ENCODE measurements at places on chromosomes 7 and 10.

- DNase-seq = no peak
These were observed 83.4 kb downstream of the LANCL2 start for GRCh38 chr7:55448526-55448925.

GRCh38 chr10:36450380-36450779, 675.0 kb upstream of the ANKRD30A start:
- peak; percentile 9 for DNase-seq

DNA sequence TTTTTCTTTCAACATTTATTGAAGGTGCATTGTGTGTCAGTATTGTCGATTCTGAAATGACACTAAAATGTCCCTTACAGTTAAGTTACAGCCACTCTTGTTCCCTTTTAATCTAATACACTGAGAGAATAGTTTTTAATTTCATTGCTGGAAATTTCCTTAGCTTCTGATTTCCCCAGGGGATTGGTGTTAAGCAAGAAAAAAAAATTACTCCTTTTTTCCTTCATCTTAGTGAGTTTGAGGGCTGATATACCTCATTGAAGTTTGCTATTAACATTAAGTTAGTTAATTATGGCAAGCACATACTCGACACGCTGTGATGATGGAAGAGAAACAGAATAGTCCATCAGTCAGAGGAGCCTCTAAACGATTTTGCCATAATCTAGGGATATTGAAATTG, 57.0 kb upstream of the EXOC4 start:
- no peak for DNase-seq

DNA sequence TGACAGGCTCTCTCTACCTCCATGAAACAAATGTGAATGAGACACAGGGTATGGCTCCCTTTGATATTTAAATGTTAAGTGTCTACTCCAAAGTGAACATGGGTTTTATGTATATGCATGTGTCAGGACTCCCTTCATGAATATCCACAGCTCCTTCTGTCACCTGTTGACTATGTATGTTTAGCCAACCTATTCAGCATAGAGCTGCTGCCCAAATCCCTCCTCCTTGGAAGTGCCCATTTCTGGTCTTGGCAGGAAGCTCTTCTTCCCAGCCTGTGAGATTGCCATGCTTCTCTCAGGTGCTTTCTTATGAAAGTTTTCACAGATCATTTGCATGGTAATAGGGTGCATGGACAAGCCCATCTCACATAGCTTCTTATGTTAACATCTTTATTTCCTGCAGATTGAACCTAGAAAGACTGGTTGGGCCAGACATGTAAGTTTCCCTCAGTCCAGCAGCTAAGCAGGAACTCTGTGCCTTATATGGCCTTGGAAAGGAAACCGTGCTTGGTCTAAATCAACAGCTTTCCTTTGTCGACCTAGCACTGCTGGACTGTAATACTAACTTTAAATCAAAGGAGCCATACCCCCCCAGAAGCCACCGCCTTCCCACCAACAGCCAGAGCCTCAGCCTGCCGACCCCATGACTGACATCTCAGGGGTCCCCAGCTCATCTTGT, 288.9 kb downstream of the ADARB2 start:
- no peak for DNase-seq

DNA sequence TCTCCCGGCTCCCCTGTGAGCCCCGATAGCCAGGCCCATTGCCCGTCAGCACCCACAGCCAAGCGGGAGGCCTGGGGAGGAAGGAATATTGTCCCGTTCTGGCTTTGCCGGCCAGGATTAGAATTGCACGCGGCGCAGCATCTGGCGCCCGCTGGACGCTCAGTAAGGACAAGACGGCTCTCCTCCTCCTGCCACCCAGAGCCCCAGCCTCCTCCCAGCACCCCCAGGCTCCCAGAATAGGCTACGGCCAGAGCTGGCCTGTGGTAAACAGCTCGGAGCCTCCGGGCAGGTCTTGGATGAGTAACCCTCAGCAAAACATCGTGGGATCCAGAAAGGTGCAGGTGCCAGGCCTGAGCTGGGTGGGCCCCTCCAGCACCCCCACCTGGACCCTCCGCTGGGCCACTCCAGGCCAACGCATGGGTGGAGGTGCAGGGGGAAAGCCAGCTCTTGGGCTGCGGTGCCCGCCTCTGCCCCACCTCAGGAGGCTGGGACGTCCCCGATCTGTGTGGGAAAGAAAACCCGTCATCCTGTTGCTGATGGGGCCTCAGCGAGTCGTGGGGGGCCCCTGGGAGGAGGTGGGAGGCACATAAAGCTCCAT, 5.8 kb upstream of the FAM20C start:
- DNase-seq = no peak

- no peak for DNase-seq
These were observed 37.3 kb upstream of the CXCL12 start for GRCh38 chr10:44422153-44422552.

DNA sequence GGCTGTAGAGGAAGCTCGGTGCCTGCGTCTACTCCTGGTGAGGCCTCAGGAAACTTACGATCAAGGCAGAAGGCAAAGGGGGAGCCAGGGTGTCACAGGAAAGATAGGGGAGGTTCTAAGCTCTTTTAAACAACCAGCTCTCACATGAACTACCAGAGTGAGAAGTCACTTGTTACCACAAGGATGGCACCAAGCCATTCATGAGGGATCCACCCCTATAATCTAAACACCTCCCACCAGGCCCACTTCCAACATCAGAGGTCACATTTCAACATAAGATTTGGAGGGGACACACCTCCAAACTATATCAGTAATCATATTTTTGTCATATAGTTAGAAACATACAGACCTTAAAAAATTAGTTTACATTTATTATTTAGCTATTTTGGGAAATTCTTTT, 9.4 kb downstream of the NOC3L start:
- DNase-seq = no peak

- DNase-seq = peak; percentile 53
These were observed 621 bp downstream of the P4HA1 start for GRCh38 chr10:73096041-73096448.
